ENCODE measurements at places on chromosomes 1 and 21.

DNA sequence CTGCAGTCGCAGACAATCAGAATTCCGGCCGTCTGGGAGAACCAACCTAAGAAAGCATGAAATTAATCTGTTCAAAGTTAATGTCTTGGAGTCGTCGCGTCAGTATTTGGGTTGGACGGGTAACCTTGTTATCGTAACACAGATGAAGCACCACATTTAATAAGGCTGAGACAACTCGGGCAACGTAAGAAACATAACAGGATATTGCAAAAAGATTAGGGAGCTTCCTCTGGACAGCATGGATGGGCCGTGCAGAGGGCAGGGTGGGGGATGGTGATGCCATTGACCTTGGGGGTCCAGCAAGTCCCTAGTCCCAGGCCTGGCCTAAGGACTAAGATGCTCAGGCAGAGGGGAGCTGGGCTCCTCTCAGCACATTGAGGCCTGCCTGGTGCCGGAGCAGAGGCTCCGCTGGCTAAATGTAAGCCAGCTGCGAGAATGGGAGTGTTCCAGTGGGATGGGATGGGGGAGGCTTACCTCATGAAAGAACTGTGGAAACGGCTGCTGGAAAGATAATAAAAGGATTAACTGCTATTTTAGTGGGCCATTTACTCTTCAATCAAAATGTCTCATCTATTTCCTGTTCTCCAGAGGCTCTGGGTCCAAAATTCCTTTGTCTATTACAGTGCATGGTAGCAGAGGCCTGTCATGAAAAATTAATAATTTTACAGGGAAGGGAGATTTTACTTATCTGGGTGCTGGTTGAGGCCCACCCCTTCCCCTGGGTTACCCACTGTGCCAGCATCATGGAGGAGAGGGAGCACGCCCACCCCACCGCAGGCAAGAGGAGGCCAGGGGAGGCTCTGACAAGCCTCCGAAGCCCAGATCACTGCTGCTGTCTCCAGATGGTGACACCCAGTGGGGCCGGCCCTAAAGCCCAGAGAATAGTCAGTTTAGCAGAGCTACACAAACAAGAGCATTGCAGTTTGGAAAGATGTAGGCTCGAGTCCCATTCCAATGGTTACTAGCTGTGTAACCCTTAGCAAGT, 131.6 kb downstream of the DMRTB1 start:
- DNase-seq: no peak

DNA sequence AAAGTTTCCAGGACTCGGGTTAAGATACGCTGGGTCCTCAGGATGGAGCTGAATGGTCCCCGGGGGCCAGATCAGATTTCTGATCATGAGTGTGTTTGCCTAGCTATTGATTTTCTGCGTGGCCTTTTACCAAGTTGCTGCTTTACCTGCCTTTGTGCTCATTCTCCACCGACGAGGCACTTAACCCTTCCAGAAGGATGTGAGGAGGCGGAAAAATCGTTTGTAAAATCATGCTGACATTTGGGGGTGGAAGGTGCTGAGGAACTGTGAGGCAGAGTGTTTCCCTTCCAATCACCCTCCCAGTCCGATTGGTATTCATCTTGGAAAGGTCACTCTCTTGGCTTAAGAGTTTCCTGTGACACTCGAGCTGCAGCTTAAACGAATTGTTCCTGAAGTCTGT, 337.1 kb upstream of the KAZN start:
- DNase-seq: no peak

DNA sequence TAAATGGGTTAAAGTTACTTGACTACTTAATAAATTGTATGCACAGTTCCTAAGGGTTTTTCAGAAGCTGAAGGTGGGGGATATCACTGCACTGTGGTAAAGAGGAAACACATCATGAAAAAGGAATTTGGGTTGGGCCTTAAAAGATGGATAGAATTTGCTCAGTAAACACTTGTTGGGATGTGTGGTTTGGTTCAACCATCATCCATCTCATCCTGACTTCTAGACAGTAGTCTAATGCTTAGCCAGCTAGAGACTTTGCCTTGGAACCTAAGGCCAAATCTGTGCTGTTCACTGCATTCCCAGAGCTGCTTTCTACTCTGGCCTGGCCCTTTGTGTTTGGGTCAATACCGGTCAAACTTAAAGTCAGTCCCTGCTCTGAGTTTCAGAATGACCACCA, 30.6 kb downstream of the LY9 start:
- DNase-seq: no peak

DNA sequence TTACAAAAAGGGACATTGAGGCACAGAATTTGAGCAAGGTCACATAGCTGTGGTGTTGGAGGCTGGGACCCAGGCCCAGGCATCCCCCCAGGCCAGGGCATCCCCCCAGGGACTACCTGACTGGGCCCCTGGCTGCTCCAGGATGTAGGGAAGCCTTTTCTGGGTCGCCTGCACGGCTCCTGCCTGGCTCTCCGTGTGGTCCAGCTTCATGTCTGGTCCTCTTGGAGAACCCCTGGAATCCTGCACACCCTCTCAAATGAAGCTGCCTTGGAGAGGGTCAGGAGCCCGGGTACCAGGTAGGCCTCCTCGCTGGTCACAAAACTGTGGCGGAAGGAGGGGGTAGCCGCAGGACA, 919 bp upstream of the CELSR2 start:
- no peak for DNase-seq

- DNase-seq: no peak
Measured at GRCh38 chr1:115068826-115069585, 20.3 kb downstream of the TSPAN2 start.

- DNase-seq: no peak
Measured at GRCh38 chr1:228273720-228274451, 66.0 kb downstream of the OBSCN start.
